Stimulated activated CD8-positive, alpha-beta memory T cell treated with anti-CD3 and anti-CD28 coated beads, Interleukin-7, amount 100 ng/mL, for 4 hours (primary cell): ENCODE measurements at places on chromosomes 11 and 22.

GRCh38 chr11:83057721-83058120 is 14.0 kb downstream of the RAB30 start:
- DNase-seq = no peak

GRCh38 chr11:2366276-2366675 is 10.8 kb upstream of the CD81 start:
- DNase-seq = no peak

- no peak for DNase-seq
Measured at GRCh38 chr11:69435161-69435986, 46.1 kb upstream of the LINC01488 start.

- no peak for DNase-seq
Measured at GRCh38 chr11:2827256-2827655, 58.3 kb downstream of the CDKN1C start.

- no peak for DNase-seq
Measured at GRCh38 chr11:35823742-35824298, 120.0 kb upstream of the LDLRAD3 start.

- no peak for DNase-seq
Measured at GRCh38 chr22:38335077-38335476, 17.8 kb upstream of the CSNK1E start.

DNA sequence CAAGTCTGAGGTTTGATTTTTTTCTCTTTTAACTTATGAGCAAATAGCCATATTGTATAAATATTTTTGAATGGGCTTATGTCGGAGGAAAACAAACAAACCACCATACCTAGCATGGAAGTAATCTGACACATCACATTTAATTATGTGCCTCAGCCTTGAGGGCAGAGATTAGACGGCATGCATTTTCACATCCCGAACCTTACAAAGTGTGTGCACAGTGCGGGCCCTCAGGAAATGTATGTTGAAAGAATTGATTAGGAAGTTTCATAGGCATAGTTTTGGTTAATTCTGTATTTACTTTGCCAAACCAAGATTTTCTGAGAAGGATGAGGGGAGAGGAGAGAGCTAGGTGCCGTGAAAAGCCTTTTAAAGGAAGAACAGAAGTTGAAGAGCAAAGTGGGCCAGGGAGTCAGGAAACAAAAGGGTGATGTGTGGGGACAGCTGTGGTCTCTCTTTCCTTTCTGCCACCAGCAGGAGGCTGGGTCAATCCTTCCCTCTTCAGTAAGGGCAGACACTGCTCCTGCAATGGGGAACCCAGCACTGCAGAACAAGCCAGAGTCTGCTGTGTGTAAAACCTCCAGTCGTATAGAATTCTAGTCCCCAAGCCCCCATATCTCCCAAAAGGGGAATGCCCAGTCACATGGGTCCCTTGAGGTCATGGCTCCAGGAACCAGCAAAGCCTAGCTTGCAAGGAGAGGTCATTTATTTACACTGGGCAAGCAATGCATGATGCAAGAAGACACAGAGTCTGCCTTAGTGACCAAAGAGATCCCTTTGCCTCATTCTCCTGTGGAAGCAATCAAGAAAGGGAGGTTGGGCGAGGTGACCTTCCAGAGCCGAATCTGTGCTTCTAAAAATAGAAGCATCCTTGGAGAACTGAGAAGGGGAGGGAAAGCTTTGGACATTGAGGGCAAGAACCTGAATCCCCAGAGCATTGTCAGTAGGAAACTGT is 71.1 kb upstream of the OLFML1 start:
- DNase-seq = no peak
